ENCODE measurements at places on chromosomes 6 and 20. TPM values are rescaled to one million over a fixed set of nuclear protein-coding genes. Genes with fewer than 3 reads are reported as not detected.

DNA sequence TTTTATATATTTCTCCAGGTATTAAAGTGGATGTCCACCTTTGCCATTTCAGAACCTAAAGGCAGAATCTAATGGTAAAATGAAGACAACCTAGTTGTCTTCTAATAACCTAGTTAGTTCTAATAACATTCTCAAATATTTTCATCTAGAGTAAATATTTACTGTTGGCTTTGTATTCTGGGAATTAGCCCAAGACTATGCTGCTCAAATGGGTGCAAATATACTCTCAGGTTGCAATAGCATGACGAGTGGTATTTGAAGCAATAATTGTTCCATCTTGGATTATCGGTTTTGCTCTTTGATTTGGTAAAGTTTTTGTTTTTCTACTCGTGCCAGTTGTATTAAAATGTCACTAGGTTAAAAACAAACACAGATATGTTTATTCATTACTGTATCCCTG, 21.0 kb upstream of the RSPH4A start:
- ATAC-seq: no peak

- no peak for ATAC-seq
Observed at GRCh38 chr6:70538376-70538775, 28.4 kb upstream of the SDHAF4 start.

DNA sequence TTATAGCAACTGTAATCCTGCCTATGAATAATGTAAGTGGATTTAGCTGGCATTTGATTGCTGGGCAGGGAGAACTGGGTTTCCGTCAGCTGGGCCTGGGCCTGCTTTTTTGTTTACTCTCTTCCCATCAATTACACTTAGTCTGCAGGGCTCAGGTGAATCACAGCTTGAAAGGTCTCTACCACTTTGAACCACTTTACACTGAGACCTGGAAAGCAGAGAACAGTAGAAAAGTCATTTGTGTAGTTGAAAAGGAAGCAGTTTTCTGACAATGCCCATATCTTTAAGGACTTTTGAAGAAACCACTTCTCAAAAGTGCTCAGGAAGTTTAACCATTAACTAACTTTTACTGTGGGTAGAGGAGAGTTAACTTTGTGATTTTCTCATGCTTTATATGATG, 315.4 kb upstream of the SASH1 start:
- no peak for ATAC-seq

DNA sequence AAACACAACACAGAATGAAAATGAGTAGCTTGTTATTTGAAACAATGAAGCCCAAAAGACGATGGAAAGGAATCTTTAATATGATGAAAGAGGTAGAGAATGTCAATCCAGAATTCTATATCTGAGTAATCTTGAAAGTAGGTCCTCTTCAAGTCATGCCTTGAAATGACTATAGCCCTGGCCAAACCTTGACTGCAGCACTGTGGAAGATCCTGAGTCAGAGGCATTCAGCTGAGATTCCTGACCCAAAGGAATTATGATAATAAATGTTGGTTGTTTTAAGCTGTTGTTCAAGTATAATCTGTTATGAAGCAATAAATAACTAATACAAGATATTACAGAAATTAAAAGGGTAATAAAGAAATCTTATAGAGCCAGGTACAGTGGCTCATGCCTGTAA, 64.8 kb downstream of the IBTK start:
- ATAC-seq: no peak

Gene DDX39B
- total RNA-seq: 125 TPM
